AG04450 (cell line): ENCODE measurements at places on chromosomes 11 and 22.

DNA sequence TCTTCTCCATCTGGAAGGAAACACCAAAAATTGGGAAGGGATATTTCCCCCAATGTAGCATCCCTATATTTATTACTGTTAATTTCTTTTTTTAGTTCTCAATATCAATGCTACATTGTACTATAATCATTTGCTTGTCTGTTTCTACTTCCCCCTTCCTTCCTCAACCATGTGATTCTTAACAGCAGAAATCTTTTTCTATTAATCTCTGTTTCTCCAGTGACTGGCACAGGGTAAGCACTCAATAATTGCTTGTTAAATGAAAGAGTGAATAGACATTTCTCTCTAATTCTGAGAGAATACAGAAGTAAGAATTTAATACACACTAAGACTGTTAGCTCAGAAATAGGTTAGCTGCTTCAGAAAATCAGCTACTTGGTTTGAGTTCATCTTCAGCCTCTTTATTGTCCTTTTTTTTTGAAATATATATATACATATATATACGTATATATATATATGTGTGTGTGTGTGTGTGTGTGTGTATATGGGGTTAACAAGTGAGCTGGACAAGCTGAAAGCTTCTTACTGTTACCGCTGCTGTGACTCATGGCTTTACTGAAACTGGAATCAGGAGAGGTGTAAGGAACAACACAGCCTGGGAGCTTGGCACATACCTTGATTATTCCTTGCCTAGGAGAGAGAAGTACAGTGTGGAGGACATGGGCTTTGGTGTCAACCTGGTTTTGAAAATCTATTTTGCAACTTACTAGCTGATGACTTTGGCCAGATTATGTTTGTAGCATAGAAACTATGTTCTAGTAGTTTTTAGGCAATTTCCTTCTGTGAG, 26.2 kb upstream of the PDE3B start:
- no peak for DNase-seq

DNA sequence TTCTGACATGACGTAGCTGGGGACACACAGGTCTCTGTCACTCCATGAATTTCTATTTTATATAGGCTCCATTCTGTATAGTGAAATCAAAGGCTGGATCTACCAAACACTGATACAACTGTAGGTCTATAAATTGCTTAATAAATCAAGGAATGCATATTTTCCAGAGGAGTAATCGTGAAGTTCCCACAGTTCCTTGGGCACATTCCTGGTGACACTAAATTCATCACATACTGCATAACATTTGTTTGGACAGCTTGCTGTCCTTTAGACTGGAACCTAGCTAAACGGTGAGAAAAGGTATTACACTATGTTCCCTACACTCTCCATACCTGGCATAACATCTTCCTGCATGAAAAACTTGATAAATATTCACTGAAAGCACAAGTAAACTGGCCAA, 41.6 kb upstream of the UCP3 start:
- DNase-seq = no peak

- peak; percentile 84 for DNase-seq
Observed at GRCh38 chr22:39292561-39293074, 26.8 kb downstream of the RPL3 start.

DNA sequence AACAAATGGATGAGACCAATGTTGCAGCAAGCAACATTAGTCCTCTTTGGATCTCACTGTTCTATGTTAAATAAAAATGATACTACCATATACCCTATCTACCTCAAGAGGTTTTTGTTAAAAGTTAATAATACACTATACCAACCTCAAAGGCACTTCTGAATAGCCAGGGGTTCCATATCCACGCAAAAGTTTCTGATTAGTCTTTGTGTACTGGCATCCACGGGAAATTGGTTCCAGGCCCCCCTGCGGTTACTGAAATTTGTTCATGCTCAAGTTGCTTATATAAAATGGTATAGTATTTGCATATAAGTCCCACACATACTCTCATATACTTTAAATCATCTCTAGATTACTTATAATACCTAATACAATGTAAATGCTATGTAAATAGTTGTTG, 585.7 kb downstream of the INSC start:
- no peak for DNase-seq

DNA sequence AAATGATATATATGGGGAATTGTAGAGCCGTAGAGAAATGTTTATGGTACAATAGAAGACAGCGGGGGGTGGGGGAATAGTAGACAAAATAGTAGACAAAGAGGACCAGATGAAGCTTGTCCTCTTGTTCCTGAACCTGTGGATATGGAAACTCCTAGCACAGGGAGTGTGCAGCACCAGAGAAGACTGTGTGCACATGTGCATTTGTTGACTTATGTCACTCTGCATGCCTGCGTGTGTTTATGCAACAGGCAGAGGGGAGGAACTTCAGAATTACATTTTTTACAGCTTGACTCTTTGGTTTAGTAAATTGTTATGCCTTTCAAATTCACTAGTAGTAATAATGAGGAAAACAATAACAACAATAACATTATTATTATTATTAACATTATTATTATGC, 36.0 kb downstream of the TENM4 start:
- no peak for DNase-seq

DNA sequence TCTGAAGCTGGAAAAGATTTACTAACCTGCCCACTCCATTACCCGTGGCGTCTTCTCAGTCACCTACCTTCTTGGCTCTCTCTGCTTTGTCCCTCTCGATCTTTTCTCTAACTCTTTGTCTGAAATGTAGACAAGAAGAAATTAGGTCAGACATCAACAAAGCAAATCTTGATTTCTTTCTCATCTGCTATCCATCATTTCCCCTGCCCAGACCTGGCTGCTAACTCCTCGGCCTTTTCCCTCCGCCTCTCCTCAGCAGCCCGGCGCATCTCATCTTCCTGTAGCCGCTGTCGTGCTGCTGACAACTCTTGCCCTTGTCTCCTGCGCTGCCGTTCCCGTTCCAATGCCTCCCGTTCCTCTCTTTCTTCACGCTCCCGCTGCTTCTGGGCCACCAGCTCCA, 1.2 kb downstream of the UBXN1 start:
- no peak for DNase-seq

DNA sequence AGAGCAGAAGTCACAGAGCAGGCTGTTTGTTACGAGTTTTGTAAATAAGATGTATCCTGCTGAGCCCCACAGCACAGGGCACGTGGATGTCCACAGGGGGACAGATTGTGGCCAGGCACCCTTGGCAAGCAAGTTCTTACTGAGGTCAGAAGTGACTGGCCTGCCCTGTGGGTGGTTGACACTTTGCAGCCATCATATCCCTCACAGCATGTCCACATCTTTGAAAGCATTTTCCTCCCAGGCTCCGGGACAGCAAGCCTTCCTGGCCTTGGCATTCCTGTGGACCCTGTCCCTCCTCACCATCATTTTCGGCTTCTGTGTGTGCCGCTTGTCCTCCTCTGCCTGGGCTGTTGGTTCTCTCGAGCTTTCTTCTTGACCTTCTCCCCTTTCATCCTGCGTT, 189.5 kb downstream of the TBC1D22A start:
- no peak for DNase-seq

- DNase-seq = no peak
Observed at GRCh38 chr22:28222571-28222970, 303.5 kb upstream of the PITPNB start.

- DNase-seq = no peak
Observed at GRCh38 chr11:120586072-120586471, 74.5 kb downstream of the GRIK4 start.

DNA sequence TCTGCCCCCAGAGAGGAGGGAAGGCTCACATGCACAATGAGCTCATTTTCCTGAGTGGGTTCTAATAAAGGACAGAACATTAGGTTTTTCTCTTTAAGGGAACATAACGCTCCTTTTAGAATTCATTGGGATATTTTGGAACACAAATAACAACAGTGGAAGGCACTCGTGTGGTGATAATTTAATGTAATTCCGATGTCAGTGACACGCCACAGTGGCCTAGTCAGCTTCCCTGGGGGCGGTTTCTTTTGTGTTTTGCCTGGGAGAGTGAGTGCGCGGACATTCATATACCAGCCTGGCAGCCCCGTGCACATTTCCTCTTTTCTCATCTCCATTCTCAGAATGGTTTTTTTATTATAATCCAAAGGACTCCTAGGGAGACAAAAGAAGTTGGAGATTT, 41.1 kb downstream of the SEZ6L start:
- DNase-seq = no peak

- DNase-seq = no peak
Observed at GRCh38 chr11:111419181-111419580, 40.1 kb upstream of the POU2AF1 start.

- no peak for DNase-seq
Observed at GRCh38 chr11:105033343-105033742, 1.6 kb downstream of the CASP1 start.

DNA sequence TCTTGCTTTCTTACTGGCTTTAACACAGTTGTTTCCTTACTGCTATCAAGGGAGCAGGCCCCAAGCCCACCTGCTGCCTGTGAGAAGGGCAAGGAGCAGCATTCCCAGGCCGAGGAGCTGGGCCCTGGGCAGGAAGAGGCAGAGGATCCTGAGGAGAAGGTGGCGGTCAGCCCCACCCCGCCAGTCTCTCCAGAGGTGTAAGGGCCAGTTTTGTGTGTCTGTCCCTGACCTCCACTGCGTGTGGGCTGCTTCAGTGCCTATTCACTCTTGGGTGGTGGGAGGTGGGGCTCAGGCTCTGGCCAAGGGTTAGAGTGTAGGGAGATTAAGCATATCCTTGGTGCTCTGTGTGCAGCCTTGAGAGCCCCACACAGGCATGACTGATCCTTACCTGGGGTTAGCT, 55.1 kb downstream of the CEP164 start:
- DNase-seq = no peak

DNA sequence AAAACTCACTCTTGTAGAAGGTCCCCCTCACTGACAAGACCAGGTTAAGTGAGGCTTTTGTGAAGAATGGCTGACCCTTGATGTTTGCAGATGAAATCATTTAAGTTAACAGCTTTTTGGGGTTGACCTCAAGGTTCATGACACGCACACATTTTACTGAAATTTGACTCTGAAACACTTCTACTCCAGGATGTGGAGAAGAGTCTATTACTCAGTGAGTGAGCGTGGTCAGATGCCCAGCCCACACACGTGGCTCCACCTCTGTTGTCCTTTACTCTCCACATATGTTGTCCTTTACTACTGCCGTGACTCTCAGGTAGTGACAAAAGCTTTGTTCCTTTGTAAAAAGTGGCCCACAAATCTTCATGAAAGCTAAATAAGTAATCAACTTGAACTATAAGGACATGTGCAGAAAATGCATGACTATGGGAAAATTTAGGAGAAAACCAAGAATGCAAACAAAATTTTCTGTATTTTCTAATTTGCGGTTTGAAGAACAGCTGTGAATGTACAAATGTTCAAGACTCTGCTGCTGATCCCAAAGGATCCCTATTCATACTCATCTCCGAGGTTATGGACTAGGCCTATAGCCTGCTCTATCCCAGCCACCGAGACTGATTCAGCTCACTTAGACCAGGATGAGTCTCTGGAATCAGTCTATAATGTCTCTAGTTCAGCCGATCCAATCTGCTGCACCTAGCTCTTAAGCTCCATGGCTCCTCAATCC, 22.4 kb downstream of the XRRA1 start:
- DNase-seq = no peak

DNA sequence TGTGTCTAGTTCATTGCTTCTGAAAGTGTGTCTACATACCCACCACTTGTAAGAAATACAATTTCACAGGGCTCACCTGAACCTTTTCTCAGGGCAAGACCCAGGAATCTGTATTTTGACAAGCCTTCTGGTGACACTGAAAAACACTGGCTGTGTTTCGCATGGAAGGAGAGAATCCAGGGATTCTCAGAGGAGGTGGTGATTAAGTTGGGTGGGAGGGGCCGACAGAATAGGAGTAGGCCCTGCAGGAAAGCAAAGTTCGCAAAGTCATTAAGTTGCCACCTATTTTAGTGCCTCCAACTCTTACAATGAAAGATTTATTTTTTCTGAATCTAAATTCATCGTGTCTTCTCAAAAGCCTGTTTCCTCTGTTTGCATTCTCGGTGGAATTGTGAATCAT, 186.8 kb downstream of the FAT3 start:
- no peak for DNase-seq

DNA sequence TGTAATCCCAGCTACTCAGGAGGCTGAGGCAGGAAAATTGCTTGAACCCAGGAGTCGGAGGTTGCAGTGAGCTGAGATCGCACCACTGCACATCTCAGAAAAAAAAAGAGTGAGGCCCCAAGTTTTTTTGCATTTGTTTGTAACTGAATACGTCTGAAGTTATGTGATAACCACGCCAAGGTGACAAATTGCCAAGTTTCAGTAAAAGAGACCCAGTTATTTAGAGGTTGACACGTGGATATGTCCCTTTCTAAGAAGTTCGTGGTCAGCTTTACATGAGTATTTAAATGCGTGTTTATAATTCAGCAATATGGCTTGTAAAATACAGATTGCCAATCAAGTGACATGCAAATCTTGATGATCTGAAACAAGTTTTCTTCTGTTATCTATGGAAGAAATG, 8.0 kb downstream of the PPARA start:
- DNase-seq = no peak

GRCh38 chr11:116404462-116404798, 368.4 kb downstream of the BUD13 start:
- DNase-seq = no peak

DNA sequence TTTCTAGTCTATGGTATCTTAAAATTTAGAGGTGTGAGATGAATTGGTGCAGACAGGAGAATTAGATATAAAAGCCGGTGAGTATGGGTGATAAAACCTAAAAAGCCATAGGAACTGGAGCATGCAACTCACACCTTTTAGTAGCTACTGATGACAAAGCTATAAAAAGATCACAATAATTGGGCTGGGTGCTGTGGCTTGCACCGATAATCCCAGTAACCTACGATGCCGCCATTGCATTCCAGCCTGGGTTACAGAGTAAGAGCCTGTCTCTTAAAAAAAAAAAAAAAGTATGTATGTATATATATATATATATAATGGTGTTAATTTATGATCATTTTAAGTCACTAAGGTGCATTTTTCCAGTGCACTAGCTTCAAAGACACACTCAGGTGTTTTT, 17.2 kb downstream of the WEE1 start:
- no peak for DNase-seq

GRCh38 chr11:565921-566509, 5.2 kb downstream of the RASSF7 start:
- no peak for DNase-seq

- DNase-seq = no peak
Observed at GRCh38 chr11:34744511-34744910, 123.6 kb downstream of the EHF start.

DNA sequence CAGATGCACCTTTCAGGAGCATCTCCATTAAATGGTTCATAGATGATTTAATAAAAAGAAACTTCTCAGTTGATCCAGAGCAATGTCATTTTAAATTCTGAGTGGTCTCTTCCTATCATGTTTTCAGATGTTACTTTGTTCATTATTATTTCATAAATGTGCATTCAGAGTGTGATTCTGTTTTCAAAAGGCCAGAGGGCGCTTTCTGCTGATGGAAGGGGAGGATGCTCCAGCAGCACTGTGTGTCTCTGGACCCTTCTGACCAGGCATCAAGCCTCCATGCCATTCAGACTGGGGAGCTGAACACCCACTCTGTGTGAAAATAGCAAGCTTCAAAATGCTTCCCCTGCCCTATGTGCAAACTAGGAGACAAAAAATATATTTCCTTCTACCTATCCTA, 23.9 kb upstream of the CRTAM start:
- no peak for DNase-seq

GRCh38 chr11:13956988-13957387, 5.5 kb upstream of the SPON1 start:
- DNase-seq = no peak
